Occipital lobe (tissue), 3 donors: ENCODE measurements at places on chromosomes 1 and 21. TPM values are rescaled to one million over a fixed set of nuclear protein-coding genes. Genes with fewer than 3 reads are reported as not detected.

The CCDC27 gene
- total RNA-seq = not detected

The PTP4A2 gene
- total RNA-seq = 551 TPM

The TGFB2 gene
- total RNA-seq = 61.8 TPM

The NECTIN4 gene
- total RNA-seq = not detected

The ERG gene
- 1.2 TPM for total RNA-seq

The SUSD4 gene
- total RNA-seq = 11.2 TPM

The ZNF683 gene
- not detected for total RNA-seq
